Activated CD4-positive, alpha-beta T cell treated with anti-CD3 and anti-CD28 coated beads, Interleukin-2, amount 50 U/mL, for 24 hours (primary cell): ENCODE measurements at places on chromosomes 5 and 9.

DNA sequence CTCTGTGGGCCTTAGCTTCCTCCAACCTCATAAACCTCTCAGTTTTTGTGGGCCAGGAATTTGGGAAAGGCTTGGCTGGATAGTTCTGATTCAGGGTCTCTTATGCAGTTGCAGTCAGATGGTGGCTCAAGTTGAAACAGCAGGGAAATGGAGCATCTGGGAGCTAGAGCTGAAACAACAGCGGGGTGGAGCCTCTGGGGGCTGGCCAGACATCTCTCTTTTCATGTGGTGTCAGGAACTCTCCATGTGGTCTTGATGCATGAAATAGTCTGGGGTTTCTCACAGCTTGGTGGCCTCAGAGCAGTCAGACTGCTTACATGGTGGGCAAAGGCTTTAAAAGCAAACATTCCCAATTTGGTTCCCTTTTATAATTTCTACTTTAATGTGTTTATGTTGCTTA lies 13.5 kb downstream of the ZNF346 start:
- no peak for DNase-seq

- DNase-seq: no peak
These were observed 140.6 kb downstream of the SEMA5A start for GRCh38 chr5:9405196-9405754.

GRCh38 chr5:108983461-108984092 lies 235.9 kb downstream of the FER start:
- DNase-seq: no peak

DNA sequence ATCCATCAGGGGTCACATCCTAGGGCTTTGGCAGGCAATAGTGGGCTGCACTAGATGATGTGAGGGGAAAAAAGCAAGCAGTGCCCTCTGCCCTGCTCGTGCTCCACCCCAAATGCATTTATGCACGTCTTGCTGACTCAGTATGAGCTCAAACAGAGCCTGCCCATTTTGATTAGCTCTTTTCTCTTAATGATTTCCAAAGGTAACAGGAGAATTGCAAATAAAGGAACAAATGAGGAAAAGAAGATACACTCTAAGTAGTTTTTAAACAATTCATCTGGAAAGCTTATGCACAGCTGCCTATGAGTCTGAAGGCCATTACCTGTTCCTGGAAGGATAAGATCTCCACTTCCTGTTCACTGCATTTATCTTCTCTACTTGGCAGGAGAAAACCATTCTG lies 364.2 kb downstream of the TMEM232 start:
- DNase-seq: no peak

GRCh38 chr5:174706997-174707572 lies 17.3 kb upstream of the MSX2 start:
- DNase-seq: no peak

DNA sequence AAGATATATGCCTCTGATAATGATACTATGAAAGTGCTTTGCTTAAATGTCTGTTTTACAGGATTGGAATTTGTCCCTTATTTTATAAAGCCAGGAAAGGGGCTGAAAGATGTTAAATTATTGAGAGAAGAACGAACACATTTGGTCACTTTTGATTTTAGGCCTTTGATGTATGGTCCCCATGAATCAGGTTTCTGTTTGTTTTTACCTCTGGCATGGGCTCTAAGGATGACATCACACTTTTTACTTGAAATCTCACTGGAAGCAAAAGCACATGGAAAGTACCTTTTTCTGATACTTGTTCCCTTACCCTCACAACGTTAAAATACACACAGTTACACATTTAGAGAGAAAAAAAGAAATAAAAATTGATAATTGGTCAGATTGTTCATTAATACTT lies 6.9 kb downstream of the OTULIN start:
- no peak for DNase-seq

GRCh38 chr9:6415266-6415665 lies 2.3 kb downstream of the UHRF2 start:
- DNase-seq: no peak

- no peak for DNase-seq
These were observed 28.1 kb downstream of the CPEB4 start for GRCh38 chr5:173916233-173916632.

DNA sequence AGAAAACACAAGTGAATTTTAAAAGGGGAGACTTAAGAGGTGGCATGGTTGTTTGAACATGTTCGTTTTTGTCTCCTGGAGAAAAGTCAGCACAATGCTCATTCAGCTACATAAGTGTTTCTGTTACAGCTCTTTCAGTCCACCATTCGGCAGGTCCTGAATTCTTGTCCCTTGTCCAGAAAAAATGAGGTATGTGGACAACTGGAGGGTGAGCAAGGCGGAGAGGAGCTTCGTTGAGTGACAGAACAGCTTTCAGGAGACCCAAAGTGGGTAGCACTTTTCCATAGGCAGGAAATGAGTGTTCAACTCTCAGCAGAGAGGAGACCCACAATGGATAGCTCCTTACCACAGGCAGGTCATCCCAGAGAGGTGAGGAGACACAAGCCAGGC lies 4.9 kb downstream of the PDCD1LG2 start:
- DNase-seq: no peak

GRCh38 chr5:113043491-113043931 lies 66.9 kb downstream of the DCP2 start:
- DNase-seq: no peak

DNA sequence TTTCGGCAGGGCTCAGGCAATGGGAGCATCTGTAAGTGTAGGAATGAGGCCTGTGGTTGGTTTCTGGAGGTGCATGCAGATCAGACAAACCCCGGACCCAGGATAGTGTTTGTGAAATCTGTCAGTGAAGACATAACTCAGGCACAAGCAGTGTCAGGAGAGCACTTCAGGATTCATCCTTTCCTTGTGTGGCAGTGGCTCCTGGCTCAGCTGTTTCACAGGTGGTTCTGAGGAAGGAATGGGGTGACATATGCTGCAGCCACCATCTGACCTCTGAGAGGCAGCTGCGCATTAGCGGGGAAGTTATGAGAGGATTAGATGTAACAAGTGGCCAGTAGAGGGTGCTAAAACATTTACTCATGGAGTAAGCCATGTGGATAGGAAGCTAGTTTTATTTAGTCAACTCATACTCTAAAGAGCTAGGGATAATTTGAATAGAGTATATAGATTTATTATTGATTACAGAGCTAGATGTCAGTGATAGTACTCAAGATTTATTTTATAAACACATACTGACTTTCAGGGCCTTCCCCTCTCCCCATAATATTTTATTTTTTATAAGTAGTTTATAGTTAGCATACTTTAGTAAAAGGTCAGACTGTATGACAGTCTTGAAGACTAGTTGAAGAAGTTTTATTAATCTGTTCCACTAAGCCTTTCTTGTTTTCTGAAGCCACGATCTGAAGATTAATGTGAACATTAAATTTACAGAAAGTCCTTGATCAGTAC lies 28.4 kb downstream of the NNT start:
- peak; percentile 1 for DNase-seq

DNA sequence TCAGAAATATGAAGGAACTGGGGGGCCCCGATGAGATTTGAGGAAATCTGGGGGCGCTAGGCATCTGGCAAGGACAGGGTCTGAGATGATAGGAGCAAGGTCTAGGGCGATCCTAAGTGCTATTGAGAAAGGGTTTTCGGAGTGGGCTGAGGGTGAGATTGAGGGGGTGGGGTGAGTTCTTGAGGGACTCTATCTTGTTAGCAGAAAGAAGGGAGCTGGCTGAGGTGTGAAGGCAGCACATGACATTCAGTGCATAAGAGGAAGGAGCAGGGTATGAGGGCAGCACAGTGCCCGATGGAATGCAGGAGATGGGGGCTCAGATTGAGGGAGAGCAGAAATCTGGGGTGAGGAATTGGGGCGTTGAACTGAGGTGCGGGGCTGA lies 640 bp downstream of the TRIM32 start:
- no peak for DNase-seq

- DNase-seq: no peak
These were observed 52.7 kb downstream of the ABHD17B start for GRCh38 chr9:71858102-71858798.

GRCh38 chr9:26163931-26164330 lies 485.7 kb upstream of the TUSC1 start:
- DNase-seq: no peak

DNA sequence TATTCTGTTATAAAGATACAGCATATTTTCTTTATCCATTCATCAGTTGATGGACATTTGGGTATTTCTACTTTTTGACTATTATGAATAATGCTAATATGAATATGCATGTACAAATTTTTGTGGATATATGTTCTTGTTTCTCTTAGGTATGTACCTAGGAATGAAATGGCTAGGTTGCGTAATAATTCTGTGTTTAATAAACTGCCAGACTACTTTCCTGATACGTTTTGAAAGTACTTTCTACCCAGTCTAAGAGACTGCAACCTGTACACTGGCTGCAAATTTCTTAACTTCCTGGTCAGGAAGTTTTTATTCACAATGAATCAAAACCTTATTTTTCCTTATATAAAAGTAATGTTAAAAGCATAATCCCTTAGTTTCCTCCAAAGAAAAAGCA lies 93.9 kb upstream of the STARD4 start:
- no peak for DNase-seq

DNA sequence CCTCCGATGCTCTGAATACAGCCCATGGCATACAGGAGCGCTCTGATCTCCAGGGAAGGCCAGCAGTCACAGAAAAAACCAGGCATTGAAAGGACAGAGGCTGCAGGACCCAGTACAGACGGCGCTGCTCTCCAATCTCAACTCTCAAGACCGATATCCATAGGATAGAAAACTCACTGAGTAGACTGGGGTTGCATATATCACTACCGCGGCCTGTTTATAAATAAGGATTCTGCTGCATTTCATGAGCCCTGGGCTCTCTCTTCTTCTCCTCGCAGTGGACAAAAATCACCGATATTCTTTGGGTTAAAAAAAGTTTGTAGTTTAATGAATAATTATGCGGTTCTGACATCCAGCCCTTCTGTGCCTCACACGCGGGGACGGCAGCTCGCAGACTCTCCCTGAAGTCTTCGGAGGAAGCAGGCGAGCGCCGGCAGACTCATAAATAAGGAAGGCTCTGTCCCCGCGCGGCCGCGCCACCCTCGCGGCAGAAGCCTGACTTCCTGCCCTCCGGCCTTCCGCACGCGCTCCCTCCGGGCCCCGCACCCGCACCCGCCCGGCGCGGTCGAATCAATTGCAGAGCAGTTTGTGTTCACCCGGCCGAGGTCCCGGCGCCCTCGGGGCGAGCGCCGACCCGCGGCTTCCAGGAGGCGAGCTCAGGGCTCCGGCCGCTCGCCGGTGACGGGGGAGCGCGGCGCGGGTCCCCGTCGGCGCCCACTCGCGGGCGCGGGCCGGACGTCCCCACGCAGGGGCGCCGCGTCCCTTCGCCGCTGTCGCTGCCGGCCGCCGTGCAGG lies at the start of gene FAM78A:
Gene FAM78A, minus strand, starts transcription at position 417 of the 795 bp plus-strand sequence. Its CDS starts 331 bp downstream, at position 86.
- no peak for DNase-seq

DNA sequence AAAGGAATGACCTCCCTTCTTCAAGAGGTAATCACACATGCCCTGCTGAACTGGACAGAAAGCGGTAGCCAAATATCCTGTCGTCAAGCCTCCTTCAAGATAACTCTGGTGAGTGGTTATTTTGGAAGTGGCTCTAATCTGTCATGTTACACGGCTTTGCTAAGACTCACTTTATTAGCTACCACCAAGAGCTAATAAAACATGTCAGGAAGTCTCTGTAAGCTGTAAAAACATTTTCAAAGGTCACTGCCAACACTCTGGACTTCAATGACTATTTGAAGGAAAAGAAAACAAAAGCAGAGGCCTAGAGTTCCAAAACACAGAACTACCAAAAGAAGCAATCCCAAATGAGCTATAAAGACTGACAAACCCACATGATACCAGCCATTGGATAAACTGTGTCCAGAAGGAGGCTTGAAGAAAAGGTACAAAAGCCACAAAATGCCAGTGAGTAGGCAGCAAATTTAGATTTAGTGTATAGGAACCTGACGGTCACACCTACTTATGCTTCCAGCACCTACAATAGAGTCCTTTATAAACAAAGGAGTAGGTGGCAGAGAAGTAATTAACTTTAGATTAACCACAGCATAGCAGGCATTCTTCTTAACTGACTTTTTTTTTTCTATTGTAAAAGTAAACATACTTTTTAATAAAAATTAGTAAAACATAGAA lies 97.3 kb upstream of the EQTN start:
- DNase-seq: no peak

DNA sequence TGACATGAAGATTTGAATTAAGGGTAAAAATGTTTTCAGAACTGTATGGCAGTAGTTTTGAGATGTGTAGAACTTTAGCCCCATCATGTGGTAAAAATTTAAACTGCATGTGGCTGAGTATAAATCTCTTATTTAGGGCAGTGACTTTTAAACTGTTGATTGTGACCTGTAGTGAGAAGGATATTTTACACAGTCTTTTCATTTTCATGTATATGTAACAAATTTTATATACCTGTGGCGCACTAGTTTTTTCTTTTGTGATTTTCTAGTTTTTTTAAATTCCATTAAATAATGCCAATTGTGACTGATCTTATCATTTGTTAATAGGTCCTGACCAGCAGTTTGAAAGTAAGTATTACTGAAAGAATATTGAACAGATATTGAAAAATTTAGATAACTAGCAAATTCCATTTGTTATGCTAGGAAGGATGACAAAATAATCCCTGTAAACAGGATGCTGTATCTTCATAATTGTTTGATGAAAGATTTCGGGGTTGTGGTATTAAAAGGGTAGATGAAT lies 47.2 kb downstream of the GPBP1 start:
- DNase-seq: peak; percentile 46

- DNase-seq: no peak
These were observed 5.2 kb downstream of the GRAMD2B start for GRCh38 chr5:126428421-126428820.

DNA sequence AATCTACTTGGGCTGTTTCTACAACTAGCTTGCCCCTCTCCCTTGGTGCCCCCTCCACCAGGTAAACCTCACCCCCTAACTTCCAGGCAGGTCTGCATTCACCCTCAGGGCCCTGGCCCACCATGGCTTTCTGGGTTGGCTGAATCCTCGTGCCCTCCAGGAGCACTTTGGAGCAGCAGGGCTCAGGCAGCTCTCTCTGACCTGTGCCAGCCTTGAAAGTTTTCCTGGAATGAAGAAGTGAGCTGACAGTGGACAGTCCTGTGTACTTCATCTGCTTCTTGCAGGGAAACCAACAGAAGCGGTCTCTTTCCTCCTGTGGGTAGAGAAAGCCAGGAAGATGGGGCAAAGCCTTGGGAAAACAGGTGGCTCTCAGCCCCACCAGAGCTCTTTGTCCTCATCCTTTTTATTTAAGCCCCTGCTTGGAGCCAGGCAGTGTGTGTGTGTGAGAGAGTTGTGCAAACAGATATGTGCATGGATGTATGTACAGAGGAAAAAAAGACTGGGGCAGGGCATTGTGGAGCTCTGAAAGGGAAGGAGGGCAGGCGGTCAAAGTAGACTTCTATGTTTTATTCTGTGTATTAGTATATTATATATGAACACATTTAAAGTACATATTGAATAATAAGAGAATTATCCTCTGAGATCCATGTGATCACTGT lies 62.3 kb upstream of the SPRY4 start:
- DNase-seq: no peak

DNA sequence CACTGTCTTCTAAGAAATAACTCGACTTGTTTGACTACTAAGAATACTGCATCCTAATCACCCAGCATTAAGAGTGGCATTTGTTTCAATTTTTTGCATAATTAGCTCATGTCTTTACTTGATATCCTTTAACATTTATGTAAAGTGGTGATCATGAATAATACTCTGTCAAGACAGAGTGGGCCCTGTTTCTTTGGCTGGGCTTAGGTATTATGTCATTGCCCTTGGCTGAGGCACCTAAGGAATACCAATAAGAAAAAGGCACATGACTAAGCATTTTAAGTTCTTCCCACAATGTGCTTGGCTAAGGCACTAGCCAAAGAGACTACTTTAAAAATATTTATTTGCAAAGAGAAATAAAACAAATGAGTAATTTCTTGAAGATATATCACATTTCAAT lies 308.1 kb downstream of the CTNND2 start:
- DNase-seq: no peak
